ENCODE measurements at places on chromosomes 5 and 9.
A peak's percentile ranks its signal among the peaks of the same experiment; 100 is the strongest.

- no peak for DNase-seq
These were observed 125.3 kb upstream of the DAPK1 start for GRCh38 chr9:87372356-87372851.

DNA sequence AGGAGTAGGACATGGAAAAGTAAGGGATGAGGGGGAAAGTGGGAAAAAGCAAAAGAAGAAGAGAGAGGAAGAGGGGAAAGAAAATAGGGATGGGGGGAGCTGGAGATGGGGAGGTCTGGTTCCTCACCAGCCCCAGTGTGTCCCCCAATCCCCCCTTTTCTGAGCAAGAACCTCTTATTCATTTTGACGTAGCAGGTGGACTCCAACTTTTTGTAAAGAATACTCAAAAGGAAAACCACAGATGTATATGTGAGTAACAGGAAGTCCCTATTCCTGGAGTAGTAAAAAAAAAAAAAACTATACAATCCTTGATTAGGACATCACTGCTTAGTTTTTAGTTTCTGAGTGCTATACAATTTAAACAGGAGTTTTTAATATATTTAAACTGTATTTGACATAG lies 3.9 kb upstream of the CFAP95 start:
- no peak for DNase-seq

- no peak for DNase-seq
These were observed 106.7 kb downstream of the NXNL2 start for GRCh38 chr9:88641456-88642240.

DNA sequence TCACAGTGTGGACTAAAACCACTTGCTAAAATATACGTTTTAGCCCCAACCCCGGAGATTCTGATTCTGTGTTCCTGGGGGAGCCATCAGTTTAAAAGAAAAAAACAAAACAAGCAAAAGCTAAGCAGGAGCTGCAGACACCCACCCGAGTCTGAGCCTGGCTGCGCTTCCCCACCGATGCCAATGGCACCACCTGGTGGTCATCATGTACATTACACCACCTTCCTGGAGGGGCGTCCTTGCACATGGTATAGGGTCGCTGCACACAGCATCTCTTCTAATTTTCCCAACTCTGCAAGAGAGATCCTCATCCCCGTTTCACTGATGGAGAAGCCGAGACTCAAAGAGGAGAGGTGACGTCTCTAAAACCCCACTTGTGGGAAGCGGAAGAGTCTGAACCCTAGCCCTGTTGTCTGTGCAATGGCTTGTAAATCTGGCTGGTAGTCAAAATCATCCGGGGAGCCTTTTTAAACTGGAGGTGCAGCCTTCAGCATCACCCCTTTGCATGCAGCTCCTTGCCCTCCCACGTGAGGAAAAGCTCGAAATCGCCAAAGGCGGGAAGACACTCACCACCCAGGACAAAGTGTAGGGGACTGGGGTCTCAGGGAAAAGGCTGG lies 23.1 kb upstream of the CNOT6 start:
- peak; percentile 17 for DNase-seq

- peak; percentile 48 for DNase-seq
These were observed at the start of gene GALNT12 for GRCh38 chr9:98807070-98807813. GALNT12 (plus strand) TSS chr9:98807670; CDS start chr9:98807699, 29 bp downstream.

DNA sequence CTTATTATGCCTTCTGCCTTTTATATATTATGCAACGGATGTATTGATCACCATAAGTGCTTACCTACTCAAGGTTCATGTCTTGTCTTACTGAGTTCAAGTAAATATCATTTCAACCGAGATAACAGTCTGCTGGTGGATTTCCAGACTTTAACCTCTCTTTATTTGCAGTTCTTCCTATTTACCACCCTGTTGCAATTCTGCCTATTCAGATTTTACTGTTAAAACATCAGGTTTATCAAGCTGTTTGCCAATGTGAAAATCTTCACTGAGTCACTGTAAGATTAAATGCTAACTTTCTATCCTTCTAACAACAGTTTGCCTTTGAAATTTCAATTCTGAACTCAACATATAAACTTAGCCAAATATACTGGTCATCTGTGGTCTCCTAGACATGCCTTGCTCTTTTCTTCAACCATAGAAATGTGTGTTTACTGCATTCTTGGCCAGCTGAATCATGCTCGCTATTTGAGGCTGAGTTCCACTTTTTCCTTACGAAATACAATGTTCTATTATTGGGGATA lies 471.7 kb upstream of the RORB start:
- DNase-seq = no peak

DNA sequence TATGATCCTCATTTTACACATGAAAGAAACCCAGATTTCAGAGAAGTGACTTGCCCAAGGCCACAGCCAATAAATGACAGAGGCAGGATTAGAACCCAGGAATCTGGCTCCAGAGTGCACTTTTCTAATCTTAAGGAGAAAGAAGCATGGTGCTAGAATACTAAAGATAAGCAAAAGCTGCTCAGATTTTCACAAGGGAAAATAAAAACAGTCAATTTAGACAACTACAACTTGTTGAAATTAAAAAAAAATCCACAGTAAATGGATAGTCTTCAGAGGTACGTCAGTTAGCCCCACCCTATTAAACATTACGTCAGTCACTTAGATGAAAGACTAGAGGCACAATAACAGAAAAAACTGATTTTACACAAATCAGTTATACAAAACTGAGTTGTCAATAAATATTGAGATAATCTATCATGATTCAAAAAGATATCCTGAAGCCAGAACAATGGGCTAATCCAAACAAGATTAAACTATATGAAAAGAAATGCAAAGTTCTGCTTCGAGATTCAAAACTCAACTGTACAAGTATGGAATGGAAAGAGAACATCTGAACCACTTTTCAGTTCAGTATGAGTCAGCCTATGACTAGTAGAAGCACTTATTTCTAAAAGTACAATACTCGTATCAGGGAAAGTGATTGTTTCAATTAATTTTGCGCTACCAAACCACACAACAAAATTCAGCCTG lies 9.3 kb downstream of the TMEM245 start:
- no peak for DNase-seq

DNA sequence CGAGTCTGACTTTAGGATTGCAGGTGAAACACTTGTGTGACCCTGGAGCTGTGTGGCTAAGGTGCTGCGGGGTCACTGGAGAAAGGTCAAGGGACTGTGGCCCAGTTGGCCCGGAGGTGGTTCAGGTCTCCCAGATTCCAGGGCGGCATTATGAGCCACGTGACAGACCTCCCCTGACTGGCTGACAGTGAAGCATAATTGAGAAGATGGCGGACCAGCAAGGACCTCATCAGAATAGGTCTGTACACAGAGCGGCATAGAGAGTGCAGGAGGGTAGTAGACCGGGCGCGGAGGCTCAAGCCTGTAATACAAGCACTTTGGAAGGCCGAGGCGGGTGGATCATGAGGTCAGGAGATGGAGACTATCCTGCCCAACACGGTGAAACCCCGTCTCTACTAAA lies 815 bp upstream of the ODF2 start:
- DNase-seq = no peak

GRCh38 chr9:114240647-114241558 lies 82.0 kb upstream of the ORM1 start:
- no peak for DNase-seq

GRCh38 chr5:157463621-157464518 lies 3.9 kb downstream of the NIPAL4 start:
- no peak for DNase-seq

DNA sequence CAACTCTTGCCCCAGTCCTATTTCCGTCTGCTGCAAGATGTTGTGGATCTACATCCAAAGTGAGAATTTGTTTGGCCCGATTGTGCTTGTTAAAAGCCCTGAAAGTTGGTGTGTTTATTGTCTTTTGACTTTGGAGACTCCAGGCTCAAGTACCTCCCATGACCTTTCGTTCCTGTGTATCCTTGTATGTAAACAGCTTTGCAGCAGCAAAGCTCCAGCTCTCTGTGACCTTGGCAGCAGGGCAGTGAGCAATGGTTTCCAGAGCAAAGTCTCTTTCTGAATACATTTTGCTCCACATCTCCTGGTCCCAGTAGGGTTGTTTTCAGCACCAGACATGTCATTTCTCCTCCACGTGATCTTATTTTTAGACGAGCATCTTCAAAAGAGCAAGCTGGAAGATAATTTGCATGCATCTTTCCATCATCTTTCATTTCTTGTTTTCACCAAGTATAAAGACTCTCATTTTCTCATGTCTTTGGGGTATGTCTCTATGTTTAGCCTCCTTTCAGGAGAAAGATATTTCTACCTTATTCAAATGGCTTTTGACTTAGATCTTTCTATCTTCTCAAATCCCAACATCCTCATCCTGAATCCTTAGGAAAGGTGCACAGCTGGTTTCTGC lies 68.1 kb upstream of the ERCC6L2 start:
- no peak for DNase-seq

GRCh38 chr9:92525306-92525705 lies 10.5 kb downstream of the ECM2 start:
- no peak for DNase-seq

Measured in stimulated activated CD4-positive, alpha-beta T cell treated with anti-CD3 and anti-CD28 coated beads, Interleukin-12 subunit alpha, Interleukin-12 subunit beta, amount 100 ng/mL, for 24 hours (primary cell).